ENCODE measurements at places on chromosomes 12 and 14.

DNA sequence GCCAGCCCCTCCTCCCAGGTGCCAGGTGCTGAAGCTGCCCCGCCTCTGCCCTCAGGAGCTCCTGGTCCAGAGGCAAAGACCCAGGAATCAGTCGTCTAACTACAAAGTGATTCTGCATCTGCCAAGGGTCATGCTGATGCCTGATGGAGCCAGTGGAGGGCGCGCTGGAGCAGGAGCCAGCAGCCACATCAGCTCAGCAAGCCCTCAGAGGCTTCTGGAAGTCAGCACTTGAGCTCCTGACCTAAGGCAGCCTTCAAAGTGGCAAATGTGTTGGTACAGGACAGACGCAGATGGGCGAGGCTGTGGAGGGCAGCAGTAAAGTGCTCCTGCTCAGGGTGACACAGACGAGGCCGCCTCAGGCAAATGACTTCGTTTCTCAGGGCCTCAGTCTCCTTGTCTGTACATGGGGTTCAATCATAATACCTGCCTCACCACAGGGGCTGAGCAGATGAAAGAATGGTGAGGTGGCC is 10.9 kb downstream of the C12orf43 start:
- DNase-seq = peak; percentile 21

- no peak for DNase-seq
These were observed 104.0 kb upstream of the BCAT1 start for GRCh38 chr12:25052914-25053211.

DNA sequence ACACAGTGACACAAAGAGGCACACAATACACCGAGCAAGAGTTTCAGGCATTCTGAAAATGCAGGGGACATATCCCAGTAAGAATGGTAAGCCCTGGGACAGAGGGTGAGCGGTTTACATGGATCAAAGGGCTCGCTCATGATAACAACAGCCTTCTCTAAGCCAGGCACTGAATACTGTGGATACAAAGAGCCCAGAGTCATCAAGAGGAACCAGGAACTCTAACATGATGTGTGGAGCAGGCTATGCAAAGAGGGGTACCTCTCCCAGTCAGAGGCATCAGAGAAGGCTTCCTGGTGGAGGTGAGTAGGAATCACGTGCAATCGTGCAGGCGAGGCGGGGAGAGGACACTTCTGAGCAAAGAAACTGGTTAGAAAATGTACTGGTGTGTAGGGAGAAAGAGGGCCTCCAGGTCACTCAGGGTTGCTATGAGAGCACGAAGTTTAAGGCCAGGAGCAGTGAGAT is 76.9 kb upstream of the EEA1 start:
- DNase-seq = no peak

- DNase-seq = no peak
These were observed 79.6 kb downstream of the PLCZ1 start for GRCh38 chr12:18658179-18658578.

GRCh38 chr12:4962539-4963486 is 53.1 kb downstream of the KCNA1 start:
- DNase-seq = no peak

GRCh38 chr14:71492346-71492745 is 439.9 kb upstream of the RGS6 start:
- DNase-seq = no peak

GRCh38 chr12:6361834-6362233 is 13.5 kb downstream of the SCNN1A start:
- DNase-seq = no peak

- no peak for DNase-seq
These were observed 65.8 kb downstream of the ITPK1 start for GRCh38 chr14:93049867-93050331.

DNA sequence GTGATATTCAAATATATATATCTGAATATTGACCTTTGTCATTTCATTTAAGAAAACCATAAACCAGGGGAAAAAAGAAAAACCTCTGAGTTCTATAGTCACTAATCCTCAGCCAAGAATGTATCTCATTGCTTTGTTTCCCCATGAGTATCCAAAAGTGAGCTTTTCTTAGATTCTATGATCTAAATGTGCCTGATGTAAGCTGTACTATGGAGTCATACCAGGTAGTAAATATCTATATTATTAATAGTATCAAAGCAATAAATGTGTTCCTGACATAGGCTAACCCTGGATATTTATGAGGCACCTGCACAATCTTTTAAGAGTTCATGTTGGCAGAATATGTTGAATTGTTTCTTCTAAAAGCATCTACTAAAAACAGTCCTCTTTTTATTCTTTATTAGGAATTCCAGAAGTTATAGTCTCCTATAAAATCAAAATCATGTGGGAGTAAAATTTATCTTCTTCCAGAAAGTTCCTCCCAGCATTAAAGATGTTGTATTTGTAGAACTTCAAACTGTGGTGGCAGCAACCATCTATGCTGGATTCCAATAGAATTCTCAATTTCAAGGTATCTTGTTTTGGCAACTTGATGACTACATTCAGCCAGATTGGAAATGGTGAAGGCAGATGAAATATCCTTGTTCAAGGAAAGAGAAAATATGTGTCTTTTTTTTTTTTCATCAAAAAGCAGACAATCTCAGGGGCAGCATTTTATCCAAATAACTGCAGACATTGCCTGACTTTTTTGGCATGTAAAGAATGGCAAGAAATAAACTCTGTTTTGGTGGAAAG is 139.7 kb upstream of the RASSF8 start:
- DNase-seq = no peak

DNA sequence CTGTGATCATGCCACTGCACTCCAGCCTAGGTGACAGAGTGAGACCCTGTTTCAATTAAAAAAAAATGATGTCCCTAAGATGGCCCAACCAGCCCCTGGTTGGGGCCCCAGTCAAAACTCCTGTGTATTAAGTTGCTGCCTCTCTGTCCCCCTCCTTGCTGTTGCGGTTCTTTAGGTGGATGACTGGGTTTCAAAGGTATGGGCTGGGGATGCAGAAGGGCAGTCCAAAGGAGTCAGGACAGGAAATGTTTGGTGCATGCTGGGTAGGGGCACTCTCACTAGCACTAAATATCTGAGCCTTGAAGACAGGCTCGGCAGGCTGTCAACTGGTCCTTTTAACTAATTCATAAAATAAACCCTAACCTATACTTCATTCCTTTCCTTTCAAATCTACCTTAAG is 12.0 kb upstream of the PIP4K2C start:
- no peak for DNase-seq

GRCh38 chr14:53190938-53191337 is 37.8 kb upstream of the DDHD1 start:
- DNase-seq = peak; percentile 57

GRCh38 chr12:86148071-86148470 is 108.1 kb downstream of the MGAT4C start:
- DNase-seq = no peak

DNA sequence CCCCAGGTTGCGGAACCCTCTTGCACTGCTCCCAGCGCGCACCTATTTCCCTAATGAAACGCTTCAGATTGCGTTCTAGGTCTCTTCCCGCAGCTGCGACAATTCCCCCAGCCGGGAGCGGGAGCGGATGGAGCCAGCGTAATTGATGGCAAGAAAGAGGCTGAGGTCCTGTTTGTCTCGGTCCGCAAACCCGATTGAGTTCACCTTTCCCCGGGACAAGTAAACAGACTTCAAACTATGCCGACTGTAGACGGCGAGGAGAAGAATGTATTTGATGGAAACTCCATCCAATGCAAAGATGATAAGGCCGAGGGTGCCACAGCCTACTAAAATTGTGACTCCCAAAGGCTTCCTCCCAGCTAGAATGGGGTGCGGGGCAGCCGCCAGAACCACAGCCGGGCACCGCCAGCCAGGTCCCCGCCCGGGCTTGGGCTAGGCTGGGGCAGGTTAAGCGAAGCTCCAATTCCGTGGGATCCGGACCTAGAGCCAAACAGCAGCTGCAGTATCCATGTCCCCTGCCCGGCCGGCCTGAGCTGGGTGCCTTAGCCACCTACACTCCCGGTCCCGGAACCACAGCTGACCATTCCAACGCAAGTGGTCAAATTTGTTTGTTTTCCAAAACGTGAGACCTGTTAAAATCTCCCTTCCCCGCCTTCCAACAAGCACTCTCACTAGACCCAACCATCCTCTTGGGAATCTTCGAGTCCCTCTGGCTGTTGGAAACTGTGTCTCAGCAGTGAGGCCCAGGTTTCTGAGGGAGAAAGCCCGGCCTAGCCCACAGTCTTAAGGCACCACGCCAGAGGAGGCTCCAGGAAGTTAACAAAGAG is 5.5 kb downstream of the NKX2-1 start:
- no peak for DNase-seq

GRCh38 chr12:94239332-94239993 is 91.1 kb downstream of the PLXNC1 start:
- no peak for DNase-seq

DNA sequence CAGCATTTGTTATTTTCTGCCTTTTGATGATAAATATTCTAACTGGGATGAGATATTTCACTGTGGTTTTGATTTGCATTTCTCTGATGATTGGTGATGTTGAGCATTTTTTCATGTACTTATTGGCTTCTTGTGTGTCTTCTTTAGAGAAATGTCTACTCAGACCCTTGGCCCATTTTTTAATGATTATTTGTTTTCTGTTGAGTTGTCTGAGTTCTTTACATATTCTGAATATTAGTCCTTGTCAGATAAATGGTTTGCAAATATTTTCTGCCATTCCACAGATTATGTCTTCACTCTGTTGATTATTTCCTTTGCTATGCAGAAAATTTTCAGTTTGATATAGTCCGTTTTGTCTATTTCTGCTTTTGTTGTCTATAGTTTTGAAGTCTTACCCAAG is 317.0 kb downstream of the CEP128 start:
- no peak for DNase-seq

DNA sequence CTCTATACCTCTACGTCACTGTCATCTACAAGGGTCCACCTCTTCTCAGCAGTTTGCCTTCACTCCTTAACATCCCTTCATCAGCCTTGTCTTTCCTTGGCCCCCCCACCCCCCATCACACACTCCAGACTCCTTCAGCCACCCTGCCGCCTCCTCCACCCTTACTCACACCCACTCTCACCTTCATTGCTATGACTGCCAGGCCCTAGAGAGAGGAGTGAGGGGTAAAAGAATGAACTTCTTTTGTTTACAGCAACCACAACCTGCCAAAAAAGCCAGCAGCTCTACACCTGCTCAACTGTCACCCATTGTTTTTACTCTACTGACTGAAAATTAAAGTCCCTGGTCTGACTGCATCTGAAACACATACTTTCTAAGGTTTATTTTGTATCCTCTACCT is 112.8 kb downstream of the DUSP6 start:
- no peak for DNase-seq

- DNase-seq = no peak
These were observed 128.5 kb downstream of the HMGA2 start for GRCh38 chr12:65952737-65953209.

DNA sequence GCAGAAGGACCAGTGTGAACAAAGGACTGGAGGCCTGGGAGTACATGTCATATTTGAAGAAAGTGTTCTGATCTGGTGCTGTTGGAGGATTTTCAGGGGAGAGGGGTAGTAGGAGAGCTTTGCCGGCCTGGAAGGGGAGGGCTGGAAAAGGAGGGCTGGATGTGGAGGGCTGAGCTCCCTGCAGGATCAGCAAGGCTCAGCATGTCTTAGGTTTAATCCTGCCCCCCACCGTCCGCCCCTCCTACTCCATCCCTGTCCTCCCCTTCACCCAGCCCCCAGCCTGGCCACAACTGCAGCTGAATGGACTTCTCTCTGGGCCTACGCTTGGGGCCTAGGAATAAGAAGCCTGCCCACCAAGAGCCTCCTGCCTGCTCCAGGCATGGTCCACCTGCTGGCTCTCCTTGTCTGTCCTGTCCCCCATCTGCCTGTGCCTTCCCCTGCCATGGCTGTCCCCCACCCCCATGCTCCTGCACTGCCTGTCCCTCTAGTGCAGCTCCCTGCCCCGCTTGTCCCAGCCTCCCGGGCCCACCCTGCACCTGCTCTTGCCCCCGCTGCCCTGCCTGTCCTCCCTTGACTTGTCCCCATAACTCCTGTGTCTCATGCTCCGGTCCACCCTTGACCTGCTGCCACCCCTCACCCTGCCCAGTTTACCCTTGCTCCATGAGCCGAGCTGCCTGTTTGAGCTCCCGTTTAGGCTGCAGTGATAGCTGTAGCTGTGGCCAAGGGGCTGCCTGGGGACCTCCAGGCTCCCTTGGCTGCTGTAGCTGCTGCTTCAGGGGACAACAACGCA is 9.8 kb upstream of the RARG start:
- no peak for DNase-seq

- no peak for DNase-seq
These were observed 14.8 kb upstream of the PPTC7 start for GRCh38 chr12:110597885-110598284.

- DNase-seq = no peak
These were observed 284.7 kb upstream of the PWP1 start for GRCh38 chr12:107400686-107401447.

DNA sequence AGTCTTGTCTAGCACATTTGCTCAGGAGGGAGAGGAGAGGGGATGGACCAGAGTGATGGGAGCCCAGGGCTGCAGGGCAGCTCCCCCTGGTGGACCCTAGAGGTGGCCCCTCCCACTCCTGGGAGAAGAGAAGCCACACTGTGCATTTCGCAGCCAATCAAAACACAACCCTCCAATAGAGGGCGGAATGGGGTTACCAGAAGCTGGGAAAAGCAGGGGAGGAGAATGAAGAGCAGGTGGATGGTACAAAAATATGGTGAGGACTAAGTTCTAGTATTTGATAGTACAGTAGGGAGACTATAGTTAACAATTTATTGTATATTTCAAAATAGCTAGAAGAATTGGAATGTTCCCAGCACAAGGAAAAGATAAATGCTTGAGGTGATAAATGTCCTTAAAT is 23.6 kb downstream of the VASH1 start:
- peak; percentile 34 for DNase-seq

DNA sequence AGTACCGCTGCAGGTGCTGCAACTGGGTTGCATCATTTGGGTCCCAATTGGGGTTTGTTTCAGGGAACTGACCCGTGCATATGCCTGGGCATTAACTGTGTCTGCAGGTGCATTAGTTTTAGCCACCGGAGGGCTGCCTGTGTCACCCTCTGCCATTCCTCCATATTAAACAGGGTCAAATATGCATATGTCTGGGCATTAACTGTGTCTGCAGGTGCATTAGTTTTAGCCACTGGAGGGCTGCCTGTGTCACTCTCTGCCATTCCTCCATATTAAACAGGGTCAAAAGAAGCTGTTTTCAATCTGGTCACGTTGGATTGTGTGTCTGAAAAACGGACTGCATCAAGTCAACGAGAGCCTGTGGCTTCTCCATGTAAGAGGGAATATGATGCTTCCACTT is 1317.0 kb downstream of the TMEM121 start:
- DNase-seq = no peak
